Frontal cortex (tissue), 4 donors: ENCODE measurements at places on chromosomes 2 and 18.

DNA sequence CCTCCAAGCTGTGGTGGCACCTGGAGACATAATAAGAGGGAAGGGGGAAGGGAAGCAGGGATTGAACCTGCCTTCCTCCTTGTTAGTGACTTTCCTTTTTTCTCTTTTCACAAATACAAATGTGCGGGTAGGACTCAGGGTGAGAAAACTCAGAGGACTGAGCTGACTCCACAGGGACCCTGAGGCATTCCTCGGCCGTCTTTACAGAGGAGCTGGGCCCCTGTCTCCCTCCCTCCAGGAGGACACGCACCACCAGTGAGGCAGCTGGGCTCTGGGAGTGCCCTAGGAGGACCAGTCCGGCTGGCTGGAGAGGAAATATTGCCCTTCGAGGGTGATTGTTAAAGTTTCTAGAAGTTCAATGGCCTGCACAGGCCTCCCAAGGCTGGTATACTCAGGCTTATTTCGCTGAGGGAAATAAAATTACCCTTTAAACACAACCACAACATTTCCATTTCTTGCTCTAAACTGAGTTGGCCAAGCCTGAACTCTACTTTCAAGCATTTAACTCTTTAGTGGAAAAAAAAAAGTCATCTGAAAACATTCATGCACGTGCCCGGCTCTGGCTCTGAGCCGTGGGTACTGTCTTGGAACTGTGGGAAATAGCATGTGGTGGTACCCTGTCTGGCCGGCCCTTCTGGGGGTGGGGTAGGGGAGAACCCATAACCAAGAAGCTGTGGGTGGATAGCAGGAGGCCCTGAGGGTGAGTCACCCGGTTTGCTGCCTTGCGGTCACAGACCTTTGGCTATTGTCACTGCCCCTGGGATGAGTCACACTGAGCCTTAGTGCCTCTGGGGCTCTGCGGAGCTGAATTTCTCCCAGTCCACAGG, 116.0 kb downstream of the COPS8 start:
- DNase-seq = no peak

DNA sequence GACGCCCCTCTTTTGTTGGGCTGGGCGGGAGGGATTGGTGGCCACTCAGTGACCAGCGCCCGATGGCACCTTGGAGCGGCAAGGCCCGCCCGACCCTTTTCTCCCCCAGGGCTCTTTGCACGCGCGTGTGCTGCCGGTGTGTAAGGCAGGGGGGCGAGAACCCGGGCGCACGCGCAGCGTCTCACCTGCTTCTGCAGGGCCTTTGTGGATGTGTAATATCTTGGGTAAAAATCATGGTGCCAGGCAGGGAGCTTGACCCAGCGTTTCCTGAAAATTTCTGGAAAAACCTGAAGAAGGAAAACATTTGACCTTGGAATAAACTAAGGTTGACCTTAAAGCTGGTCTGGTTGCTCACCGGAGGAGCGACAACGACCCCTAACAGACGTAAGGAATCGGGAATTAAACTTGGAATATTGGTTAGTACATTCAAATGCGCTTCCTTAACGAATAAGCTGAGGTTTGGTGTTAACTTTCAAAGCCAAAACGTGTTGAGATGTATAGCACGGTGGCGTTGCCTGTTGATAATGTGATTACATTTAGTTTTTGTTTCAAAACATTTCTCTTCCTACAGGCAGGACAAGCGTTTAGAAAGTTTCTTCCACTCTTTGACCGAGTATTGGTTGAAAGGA, 438 bp downstream of the HSPE1 start:
- DNase-seq = peak; percentile 10

DNA sequence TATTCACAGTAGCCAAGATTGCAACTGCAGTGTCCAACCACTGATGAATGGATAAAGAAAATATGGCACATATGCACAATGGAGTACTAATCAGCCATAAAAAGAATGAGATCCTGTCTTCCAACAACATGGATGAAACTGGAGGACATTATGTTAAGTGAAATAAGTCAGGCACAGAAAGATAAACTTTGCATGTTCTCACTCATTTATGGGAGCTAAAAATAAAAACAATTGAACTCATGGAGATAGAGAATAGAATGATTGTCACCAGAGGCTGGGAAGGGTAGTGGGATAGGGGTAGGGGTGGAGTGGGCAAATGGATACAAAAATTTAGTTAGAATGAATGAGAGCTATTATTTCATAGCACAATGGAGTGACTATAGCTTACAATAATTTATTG, 305.5 kb upstream of the ETAA1 start:
- no peak for DNase-seq

GRCh38 chr2:11773747-11774525, 27.5 kb downstream of the LPIN1 start:
- no peak for DNase-seq

GRCh38 chr2:19911808-19912509, 10.2 kb upstream of the TTC32 start:
- DNase-seq = no peak

DNA sequence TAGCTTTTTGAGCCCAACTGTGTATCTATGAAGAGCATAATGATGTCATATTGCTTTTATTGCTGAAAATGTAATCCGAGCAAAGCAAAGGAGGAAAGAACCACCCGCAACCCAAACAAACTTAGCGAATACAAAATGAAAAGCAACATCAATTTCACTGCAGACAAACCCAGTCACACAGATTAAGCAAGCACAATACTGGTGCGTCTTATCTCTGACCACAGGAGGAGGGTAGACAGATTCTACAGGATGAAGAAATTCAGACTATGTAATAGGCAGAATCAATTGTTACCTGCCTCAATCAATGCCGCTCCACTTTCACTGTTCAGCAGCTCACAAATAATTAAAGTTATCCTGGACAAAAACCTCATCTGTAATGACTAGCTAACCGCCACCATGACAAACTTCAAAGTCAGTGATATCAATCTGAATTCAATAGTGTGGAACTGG, 115.5 kb upstream of the SP3 start:
- no peak for DNase-seq

GRCh38 chr2:9473985-9474360, 378 bp upstream of the IAH1 start:
- DNase-seq = peak; percentile 66

DNA sequence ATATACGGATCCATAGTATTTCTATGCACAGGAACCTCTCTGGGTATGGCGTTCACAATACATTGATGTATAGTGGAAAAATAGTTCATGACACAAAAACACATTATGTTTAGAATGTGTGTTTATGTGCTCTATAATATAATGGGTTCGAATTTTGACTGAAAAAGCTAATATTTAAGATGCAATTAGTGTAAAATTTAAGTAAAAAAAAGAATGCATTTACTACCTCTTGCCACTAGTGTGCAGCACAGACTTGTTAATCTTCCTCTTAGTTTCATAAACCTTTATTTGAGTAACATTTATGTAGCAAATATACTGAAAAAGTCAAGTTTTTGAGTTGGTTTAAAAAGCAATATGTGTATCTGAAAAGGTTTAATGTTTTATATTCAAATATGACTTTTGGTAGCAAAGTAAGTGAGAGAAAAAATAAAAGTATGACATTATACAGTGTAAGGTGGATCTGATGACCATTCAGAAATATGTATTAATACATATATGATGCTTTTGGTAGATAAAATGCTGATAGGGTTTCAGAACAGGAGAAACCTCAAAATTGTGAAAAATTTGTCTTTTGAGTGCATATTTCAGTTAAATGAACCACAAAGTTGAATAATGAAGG, 49.4 kb downstream of the CCDC102B start:
- no peak for DNase-seq

- no peak for DNase-seq
These were observed 5.4 kb downstream of the ITGAV start for GRCh38 chr2:186595219-186595618.

DNA sequence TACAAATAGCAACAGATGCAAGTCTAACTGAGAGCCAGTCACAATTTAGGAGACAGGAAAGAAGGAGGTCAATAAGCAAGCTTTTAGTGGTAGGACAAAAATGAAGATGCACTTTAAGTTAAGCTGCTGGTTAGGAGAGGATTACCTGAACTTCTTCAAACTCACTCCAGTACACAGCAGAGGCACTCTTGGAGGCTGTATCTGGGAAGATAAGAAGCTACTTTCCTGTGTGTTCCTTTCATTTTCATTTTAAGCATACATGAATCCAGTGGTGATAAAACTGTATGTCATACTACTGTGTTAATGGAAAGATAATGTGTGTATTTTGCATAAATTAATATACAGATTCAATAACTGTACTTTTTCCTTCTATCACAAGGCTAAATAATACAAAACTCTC, 49.6 kb downstream of the HYCC2 start:
- no peak for DNase-seq

GRCh38 chr2:100767810-100768806, 51.8 kb upstream of the NPAS2 start:
- DNase-seq = no peak
